Activated CD8-positive, alpha-beta T cell treated with anti-CD3 and anti-CD28 coated beads, Interleukin-2, amount 10 ng/mL, durations not matched to agents 7 days and 5 days (primary cell): ENCODE measurements at places on chromosomes 12 and 14. TPM values are rescaled to one million over a fixed set of nuclear protein-coding genes. Genes with fewer than 3 reads are reported as not detected.

DNA sequence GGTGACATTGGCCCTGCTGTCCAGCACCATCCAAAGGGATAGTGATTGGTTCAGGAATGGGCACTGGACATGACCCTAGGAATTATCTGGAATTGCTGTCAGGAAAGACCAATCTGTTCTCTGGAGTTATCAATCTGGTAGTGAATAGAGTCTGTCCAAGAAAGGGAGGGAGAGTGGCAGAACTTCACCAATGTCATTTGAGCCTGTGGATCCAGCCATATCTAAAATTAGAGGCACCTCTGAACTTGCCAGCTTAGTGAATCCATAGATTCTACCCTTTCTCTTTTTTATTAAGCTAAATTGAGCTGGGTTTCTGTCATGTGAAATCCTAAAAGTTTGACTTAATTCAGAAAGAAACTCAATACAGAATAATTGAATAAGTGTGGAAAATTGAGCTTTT is 93.9 kb downstream of the NKX2-1 start:
- H3K4me3 ChIP-seq: no peak overlapping the region
- no peaks in the 10 kb centered on the region for H3K36me3 ChIP-seq
- no peaks in the 10 kb centered on the region for H3K4me1 ChIP-seq

DNA sequence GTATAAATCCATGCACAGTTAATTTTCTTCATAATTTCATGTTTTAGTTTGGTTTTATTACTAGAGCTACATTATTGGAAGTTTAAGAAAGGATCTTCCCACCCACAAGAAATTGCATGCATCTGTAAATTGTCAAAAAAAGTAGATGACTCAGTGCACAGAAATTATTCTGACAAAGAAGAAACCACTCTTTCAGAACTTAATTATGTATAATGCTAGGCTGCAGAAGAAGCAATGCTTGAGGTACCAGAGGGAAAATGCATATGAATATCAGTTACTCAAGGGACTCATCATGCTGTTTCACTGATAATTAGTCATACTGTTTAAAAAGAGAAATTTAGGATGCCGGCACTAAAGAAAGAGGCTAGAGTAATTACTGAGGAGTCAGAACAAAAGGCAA is 147.0 kb downstream of the SLC16A7 start:
- H3K4me3 ChIP-seq: no peak overlapping the region
- no peaks in the 10 kb centered on the region for H3K4me1 ChIP-seq
- no peak overlapping the region for H3K27ac ChIP-seq
- no peaks in the 10 kb centered on the region for H3K27me3 ChIP-seq
- no peak for DNase-seq

- no peaks in the 10 kb centered on the region for H3K27me3 ChIP-seq
- H3K27ac ChIP-seq: no peak overlapping the region
- DNase-seq: no peak
- H3K4me1 ChIP-seq: peaks cover 2% of the 10 kb centered on the region
Measured at GRCh38 chr14:102873131-102873530, 49.3 kb upstream of the AMN start.

DNA sequence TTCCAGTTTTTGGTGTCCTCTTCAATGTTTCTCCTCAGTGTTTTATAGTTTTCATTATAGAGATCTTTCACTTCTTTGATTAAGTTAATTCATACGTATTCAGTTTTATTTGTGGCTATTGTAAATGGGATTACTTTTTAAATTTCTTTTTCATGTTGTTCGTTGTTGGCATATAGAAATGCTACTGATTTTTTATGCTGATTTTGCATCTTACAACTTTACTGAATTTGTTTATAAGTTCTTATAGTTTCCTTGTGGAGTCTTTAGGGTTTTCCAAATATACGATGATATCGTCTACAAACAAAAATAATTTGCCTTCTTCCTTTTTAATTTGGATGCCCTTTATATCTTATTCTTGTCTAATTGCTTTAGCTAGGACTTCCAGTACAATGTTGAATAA is 9.7 kb upstream of the SDR9C7 start:
- no peak overlapping the region for H3K4me3 ChIP-seq
- H3K27ac ChIP-seq: no peak overlapping the region
- peaks cover 5% of the 10 kb centered on the region for H3K4me1 ChIP-seq

- peaks cover 70% of the 10 kb centered on the region for H3K36me3 ChIP-seq
- DNase-seq: no peak
- peaks cover 73% of the 10 kb centered on the region for H3K4me1 ChIP-seq
- H3K4me3 ChIP-seq: no peak overlapping the region
Measured at GRCh38 chr14:61399365-61399764, 78.0 kb downstream of the PRKCH start.

DNA sequence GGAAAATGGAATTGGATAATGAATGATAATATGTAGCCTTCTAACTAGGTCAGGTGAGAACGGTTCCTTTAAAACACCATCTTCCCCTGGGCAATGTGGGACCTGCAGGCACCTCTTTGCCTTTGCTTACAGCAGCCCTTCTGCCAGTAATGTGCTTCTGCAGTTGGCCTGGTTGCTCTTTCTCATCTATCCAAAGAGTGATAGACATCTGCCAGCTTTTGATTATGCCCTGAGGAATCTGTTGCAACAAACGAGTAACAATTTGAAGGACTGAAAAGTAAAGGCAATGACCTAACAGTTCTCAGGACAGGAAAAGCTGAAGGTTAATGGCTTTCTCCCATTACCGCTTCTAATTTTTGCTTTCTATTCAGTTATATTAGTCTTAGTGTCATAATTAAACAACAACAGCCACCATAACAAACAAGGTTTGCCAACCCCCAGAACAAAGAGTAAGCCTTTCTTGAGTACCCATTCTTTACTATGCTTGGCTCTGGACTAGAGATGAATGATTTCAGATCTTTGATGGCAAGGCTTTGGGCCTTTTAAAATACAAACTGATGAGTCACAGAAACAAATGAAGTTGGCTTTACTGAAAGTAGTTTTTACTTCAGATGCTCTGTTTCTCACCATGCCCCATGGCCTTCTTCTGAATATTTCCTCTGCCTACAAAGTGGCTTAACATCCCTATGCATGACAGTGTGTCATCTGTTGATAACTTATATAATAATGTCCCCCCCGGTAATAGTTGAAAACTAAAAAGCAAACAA is 76.1 kb upstream of the KRR1 start:
- H3K27ac ChIP-seq: no peak overlapping the region
- no peak overlapping the region for H3K4me3 ChIP-seq
- DNase-seq: no peak
- H3K27me3 ChIP-seq: peaks cover 9% of the 10 kb centered on the region

DNA sequence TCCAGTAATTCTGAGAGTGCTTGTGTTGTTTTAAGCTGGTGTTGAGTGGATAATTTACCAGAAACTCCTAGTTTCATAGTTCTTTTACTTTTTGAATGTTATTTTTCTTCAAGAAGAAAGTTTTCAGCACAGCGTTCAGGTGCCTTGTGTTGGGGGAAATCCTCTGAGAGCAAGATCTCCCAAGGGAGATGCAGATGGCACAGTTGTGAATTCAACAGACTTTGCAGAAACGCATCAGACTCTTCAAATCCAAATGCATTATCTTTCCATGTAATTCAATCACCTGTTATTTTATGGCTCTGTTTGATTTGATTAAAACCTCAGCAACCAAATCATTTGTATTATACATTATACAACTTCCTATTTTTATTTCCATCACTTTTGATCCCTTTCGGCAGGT is 439.9 kb downstream of the EGLN3 start:
- H3K27ac ChIP-seq: no peak overlapping the region
- H3K36me3 ChIP-seq: no peaks in the 10 kb centered on the region
- H3K27me3 ChIP-seq: no peaks in the 10 kb centered on the region
- H3K4me3 ChIP-seq: no peak overlapping the region
- H3K4me1 ChIP-seq: no peaks in the 10 kb centered on the region

- H3K27me3 ChIP-seq: peaks cover 12% of the 10 kb centered on the region
- no peak overlapping the region for H3K4me3 ChIP-seq
- no peaks in the 10 kb centered on the region for H3K36me3 ChIP-seq
- no peak for DNase-seq
- no peak overlapping the region for H3K27ac ChIP-seq
- H3K4me1 ChIP-seq: no peaks in the 10 kb centered on the region
Measured at GRCh38 chr12:130847112-130847511, 8.1 kb upstream of the STX2 start.

- no peak overlapping the region for H3K4me3 ChIP-seq
- no peak overlapping the region for H3K27ac ChIP-seq
- no peaks in the 10 kb centered on the region for H3K36me3 ChIP-seq
- DNase-seq: no peak
- H3K4me1 ChIP-seq: peaks cover 6% of the 10 kb centered on the region
Measured at GRCh38 chr12:46071335-46071734, 81.0 kb upstream of the SCAF11 start.

DNA sequence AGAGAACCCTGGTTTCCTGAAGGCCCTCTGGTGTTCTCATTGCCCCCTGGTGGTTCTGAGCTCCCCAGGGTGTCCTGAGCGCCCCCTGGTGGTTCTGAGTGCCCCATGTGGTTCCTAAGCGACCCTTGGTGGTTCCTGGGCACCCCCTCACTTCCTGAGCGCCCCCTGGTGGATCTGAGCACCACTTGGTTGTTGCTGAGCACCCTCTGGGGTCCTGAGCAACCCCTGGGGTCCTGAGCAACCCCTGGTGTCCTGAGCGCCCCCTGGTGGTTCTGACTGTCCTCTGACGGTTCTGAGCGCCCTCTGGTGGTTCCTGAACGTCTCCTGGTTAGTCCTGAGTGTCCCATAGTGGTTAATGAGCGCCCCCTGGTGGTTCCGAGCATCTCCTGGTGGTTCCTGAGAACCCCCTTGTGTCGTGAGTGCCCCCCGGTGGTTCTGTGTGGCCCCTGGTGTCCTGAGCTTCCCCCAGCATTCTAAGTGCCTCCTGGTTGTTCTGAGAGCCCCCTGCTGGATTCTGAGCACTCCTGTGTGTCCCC is 568.3 kb downstream of the TMEM121 start:
- H3K4me1 ChIP-seq: no peaks in the 10 kb centered on the region
- H3K27me3 ChIP-seq: no peaks in the 10 kb centered on the region
- DNase-seq: no peak
- no peaks in the 10 kb centered on the region for H3K36me3 ChIP-seq

GRCh38 chr12:69524755-69525469 is 54.7 kb downstream of the FRS2 start:
- no peaks in the 10 kb centered on the region for H3K27me3 ChIP-seq
- no peak overlapping the region for H3K27ac ChIP-seq
- H3K36me3 ChIP-seq: peaks cover 17% of the 10 kb centered on the region
- H3K4me1 ChIP-seq: no peaks in the 10 kb centered on the region
- no peak overlapping the region for H3K4me3 ChIP-seq
- DNase-seq: no peak

DNA sequence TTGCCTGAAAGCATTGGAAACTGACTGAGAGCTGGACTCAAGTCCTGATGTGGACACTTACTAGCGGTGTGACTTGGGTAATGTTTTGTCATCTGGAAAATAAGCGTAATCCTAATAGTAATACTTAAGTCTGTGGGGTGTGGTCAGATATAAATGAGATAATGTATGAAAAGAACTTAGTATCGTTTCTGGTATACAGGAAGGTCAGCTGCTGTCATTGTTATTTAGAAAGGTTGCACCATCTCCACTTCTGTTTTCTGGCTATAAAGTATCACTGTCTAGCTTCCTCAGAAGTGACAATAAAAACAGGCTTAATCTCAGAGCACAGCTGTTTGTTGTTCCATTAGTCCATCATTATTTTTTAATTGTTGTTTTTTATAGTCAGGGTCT is 34.1 kb upstream of the TUBA1C start:
- H3K36me3 ChIP-seq: no peaks in the 10 kb centered on the region
- no peak overlapping the region for H3K27ac ChIP-seq
- peaks cover 15% of the 10 kb centered on the region for H3K4me1 ChIP-seq
- no peak overlapping the region for H3K4me3 ChIP-seq

- H3K27ac ChIP-seq: no peak overlapping the region
- H3K27me3 ChIP-seq: no peaks in the 10 kb centered on the region
- no peak overlapping the region for H3K4me3 ChIP-seq
- no peak for DNase-seq
Measured at GRCh38 chr12:45268672-45269411, 52.9 kb downstream of the ANO6 start.

DNA sequence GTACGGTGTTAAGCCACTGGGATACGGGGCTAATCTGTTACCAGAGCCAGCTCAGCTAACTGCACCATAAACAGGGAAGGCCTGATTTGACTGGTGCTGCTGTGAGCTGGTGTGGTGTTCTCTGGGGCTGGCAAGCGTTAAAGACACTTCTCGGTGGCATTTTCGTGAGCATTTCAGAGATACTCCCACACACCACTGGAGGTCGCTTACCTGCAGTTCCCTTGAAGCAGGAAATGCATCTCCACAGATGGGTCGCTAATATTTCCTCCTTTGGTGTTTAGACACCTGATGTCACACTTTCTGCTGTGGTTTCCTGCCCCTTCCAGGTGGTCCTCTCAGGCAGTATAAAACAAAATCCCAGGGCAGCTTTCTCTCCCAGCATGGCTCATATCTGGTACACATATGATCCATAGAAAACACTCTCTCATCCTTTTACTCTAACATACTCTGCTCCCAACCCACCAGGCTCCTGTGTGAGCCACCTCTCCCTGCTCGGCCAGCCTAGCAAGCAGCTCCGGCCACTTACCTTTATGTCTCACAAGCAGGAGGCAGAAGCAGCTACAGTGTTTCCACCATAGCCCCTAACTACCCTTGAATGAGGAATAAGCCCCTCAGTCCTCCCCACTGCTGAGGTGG is 129.9 kb upstream of the GRIN2B start:
- H3K27me3 ChIP-seq: no peaks in the 10 kb centered on the region
- H3K4me3 ChIP-seq: no peak overlapping the region
- peak; percentile 33 for DNase-seq
- H3K4me1 ChIP-seq: peaks cover 4% of the 10 kb centered on the region
- no peaks in the 10 kb centered on the region for H3K36me3 ChIP-seq
- no peak overlapping the region for H3K27ac ChIP-seq

DNA sequence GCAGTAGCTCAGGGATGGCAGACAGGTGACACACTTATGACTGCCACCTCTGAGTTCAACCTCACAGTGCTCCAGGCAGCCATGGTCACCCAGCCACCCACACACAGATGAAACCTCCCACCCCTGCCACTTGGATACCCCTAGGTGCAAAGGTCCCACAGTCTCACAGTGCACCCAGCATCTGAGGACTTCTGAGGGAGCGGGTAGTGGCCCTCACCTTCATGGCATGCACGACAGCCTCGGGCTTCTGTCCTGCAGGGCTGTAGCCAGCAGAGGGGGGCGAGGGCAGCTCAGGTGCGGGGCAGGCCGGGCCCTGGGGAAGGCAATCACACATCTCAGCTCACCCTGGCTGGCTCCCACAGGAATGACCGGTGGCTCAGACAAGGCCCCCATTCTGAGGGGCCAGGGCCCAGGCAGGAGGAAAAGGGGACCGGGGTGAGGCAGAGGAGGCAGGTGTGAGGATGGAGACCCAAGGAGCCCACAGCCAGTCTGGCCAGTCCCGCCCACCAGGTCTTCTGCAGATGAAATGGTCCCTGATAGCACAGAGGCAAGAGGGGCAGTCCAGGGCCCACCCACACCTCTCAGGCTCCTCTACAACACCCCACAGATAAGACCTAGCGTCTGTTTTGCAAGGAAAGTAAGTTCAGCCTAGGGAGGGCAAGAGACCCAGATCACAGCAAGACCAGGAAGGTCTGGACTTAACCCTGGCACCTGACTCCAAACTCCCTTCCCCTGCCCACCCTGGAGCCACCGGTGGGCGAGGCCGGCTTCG is 35.8 kb downstream of the CCNK start:
- H3K4me1 ChIP-seq: no peaks in the 10 kb centered on the region
- no peak overlapping the region for H3K4me3 ChIP-seq
- H3K27me3 ChIP-seq: no peaks in the 10 kb centered on the region
- DNase-seq: no peak
- no peaks in the 10 kb centered on the region for H3K36me3 ChIP-seq

MNAT1 gene
- 44.9 TPM for total RNA-seq

EPYC gene
- total RNA-seq: not detected

BCL11B gene
- total RNA-seq: 70.6 TPM

MAX gene
- total RNA-seq: 134 TPM

CLEC1A gene
- not detected for total RNA-seq

CCDC85C gene
- total RNA-seq: 7.5 TPM

CRACR2A gene
- 40.1 TPM for total RNA-seq

SYNE2 gene
- total RNA-seq: 198 TPM

HNRNPA1 gene
- total RNA-seq: 1,553 TPM
